Glutamatergic neuron (in vitro differentiated cells): ENCODE measurements at places on chromosomes 7 and 10.

- no peak for DNase-seq
Measured at GRCh38 chr10:60677531-60678129, 100.6 kb upstream of the CDK1 start.

GRCh38 chr10:6769704-6770417, 189.8 kb upstream of the PRKCQ start:
- no peak for DNase-seq

DNA sequence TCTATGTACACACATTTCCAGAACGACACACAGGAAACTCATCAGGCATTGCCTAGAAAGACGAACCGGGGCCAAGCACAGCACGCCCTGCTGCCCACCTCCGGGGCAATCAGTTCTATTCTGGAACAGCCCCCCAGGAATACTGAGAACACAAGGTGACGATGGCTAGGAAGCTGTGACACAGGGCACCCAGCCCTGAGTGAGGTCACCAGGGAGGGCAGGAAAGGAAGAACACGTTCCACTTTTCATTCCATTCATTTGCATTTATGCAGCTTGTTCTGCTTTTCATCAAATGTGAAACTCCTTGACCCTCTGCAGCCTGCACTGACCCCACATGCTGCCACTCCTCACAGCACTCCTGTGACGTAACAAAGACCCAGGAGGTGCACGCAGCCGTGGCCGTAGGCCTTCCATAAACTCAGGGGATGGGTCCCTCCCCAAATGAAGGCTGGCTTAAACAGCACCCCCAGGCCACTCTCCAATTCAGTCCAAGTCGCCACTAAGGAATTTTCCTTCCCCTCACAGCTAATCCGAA, 28.9 kb downstream of the MAD1L1 start:
- no peak for DNase-seq

GRCh38 chr10:33731322-33731721, 396.9 kb upstream of the NRP1 start:
- no peak for DNase-seq

GRCh38 chr10:70444744-70445143, 3.3 kb upstream of the NODAL start:
- DNase-seq, result no peak

- DNase-seq, result no peak
Measured at GRCh38 chr7:121449329-121449728, 53.2 kb upstream of the FAM3C start.

DNA sequence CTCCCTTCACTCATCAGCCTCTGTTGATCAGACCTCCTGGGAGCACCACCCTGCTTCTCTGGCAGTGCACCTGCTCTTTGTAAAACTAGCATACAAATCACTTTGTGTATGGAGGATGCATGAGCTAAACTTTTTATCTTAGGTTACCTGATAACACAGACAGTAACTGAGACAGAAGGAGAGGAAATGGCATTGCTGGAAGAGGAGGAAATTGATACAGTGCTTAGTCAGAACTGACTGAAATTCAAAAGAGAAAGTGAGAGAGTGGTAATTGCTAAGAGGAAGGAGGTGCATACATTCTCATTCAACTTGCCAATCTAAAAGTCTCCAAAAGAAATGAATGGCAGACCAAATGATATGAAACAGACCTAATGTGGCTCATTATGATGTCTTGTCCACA, 1120.7 kb downstream of the GATA3 start:
- DNase-seq, result no peak

DNA sequence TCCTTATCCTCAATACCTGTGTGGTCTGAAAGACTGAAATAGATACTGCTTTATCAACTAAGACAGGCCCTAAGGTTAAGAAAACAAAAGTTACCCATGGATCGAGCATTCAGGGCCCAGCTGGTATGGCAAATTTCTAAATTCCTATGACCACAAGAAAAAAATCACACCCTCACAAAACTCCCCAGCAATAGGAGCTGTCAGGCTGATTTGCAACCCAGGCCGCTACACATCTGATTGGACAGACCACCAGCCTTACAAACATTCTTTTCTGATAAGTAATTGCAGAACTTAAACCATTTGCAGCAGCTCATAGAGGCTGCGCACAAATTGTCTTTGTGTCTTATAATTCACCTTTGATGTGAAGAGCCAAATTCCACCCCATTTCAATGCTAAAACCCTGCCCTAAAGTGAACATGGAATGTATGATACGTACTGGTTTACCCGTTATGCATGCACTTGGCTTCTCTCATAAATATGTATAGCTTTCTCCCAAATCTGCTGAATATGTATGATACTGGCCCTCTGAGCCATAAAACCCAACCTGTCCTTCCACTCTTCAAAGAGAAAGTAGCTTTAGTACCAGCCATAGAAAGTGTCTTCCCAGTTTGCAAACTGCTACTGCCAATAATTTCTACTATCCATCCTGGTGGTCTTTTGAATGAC, 842.5 kb downstream of the GRID1 start:
- no peak for DNase-seq

DNA sequence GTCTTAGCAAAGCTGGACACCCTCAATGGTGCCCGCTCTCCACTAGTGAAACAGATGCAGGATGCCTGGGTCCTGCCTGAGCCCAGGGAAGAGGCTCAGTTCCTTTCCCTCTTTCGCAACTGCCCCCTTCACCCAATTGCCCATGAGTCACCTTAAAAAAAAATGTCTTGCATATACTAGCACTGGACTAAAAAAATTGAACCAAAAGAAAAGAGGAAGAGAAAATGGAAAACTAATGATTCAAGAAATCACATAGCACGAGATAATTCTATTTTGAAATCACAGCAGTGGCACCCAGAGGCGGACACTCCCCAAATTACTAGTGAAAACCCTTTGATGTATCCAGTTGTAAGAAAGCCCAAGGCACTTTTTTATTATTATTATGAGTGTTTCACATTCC, 972.5 kb downstream of the LRMDA start:
- no peak for DNase-seq

DNA sequence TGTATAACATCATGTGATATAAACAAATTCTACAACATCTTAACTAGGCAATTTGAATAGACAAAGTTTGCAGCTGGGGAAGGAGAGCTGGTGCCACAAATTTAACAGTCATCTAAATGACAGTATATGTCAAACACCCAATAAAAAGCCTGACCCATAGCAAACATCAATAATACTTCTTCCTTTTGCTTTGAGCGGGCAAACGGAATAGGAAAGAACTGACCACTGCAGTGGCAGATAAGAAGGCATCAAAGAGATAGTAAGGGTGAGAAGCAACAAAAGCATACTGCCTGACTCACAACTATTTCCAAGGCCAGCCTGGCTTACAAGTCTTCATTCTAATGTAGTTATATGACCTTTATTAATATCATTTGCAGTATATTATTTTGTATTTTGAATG, 99.9 kb downstream of the LRRN3 start:
- DNase-seq, result no peak

DNA sequence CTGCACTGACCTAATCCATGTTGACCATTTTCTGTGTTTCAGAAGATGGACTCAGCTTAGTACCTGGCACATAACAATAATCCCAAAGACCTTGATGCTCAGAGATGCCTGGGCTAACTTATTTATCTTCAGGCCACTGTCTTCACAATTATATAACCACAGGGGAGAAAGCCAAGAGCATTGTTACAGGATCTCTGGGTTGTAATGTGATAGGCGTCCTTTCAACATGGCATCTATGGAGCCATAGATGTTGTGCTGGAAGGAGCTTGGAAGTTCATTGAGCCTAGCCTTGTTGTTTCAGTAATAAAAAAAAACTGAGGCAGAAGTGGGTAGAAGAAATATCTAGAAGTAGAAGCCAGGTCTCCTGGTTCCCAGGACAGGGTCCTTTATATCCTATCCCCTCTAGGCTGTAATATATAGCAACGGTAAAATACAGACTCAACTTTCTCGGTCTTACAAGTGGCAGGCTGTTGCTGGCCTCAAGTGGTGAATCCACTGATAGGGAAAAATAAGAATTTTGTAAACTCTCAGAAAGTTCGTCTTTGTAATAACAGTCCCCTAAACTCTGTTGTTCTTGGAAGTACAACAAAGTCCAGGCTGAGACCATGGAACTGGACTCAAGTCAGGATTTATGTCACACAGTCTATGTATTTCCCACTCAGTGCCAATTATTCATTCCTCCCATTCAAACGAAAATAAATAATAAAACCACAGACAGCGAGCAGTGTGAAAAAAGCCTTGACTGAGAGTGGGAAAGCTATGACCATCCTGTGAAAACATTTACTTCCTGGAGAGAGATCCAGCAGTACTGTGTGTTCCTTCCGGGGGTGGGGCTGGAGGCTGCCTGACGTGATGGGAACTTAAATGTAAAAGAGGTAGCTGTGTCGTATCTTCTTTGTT, 277.6 kb downstream of the REEP3 start:
- no peak for DNase-seq

DNA sequence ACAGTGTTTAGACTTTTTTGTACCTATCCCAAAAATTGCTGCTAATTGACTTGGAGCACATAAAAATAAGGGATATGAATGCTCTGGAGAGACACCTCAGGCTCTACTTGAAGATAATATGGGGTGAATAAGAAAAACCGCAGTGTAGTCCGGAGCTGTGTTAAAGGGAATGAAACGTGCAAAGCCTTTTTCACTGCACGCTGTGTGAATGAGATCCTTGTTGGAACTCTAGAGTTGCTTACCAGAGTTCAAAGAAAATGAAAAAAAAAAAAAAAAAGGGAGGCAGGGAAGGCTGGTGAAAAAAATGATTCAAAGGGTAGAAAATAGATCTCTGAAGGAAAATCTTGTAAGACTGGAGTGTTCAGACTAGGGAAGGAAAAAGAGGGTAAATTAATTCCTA, 226.6 kb downstream of the LRMDA start:
- no peak for DNase-seq

GRCh38 chr7:51340029-51340838, 23.6 kb upstream of the COBL start:
- no peak for DNase-seq

GRCh38 chr10:129390147-129390546, 76.9 kb upstream of the MGMT start:
- DNase-seq, result no peak

- DNase-seq, result no peak
Measured at GRCh38 chr10:117680601-117681000, 138.1 kb downstream of the EMX2 start.

DNA sequence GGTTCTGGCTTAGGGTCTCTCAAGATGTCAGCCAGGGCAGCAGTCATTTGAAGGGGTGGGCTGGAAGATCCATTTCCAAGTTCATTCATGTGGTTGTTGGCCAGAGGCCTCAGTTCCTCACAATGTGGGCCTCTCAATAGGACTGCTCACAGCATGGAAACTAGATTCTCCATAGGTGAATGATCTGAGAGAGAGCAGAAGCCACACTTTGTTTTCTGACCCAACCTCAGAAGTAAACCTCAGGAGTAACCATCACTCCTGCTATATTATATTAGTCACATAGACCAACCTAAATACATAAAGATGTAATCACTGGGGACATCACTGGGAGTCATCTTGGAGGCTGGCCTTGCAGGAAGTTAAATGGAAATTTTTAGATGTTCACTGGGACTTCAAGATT, 42.2 kb downstream of the GBF1 start:
- DNase-seq, result no peak

- DNase-seq, result no peak
Measured at GRCh38 chr7:139004321-139005090, 23.3 kb upstream of the KIAA1549 start.

GRCh38 chr10:122462533-122463465, 1.4 kb downstream of the HTRA1 start:
- no peak for DNase-seq

- no peak for DNase-seq
Measured at GRCh38 chr10:78938695-78939672, 129.8 kb upstream of the ZMIZ1 start.

DNA sequence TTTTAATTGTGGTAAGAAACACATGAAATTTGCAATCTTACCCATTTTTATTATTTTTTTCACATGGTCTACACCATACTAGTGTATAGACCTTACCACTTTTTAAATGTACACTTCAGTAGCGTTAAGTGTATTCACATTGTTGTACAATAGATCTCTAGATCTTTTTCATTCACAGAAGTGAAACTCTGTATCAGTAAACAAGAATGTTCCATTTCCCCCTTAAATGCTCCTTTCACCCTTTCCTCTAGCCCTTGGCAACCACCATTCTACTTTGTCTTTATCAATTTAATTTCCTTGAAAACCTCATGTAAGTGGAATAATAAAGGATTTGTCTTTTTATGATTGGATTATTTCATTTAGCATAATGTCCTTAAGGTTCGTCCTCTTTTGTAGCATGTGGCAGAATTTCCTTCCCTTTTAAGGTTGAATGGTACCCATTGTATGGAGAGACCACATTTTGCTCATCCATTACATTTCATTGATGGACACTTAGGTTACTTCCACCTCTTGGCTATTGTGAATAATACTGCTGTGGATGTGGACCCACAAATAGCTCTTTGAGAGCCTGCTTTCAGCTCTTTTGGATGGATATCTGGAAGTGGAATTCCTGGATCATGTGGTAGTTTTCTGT, 45.7 kb downstream of the SNX10 start:
- DNase-seq, result no peak

DNA sequence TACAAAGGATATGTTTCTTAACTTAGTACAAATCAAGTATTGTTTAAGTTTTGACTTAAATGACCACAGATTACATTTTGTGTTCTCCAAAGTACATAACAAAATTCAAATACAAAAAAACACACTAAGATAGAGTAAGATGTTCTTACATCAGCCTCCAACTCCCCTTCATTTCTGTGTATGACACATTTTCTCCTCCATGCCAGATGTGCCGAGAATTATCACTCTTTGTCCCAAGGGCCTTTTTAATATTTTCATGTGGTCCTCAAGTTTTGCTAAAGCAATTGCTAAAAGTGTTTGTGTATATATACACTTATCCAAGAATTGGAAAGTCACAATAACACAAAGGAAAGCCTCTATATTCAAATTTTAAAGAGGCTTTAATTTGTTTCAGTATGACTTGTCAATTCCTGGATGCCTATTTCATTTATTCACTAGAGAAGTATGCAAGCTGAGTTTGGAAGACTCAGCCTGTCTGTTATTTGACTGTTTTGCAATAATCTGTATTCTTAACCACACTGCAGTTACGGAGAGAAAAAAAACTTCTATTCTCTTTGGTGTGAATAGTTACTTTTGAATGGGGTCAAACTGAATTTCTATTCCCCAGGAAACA, 586.4 kb upstream of the SEMA3D start:
- DNase-seq, result no peak

- DNase-seq, result no peak
Measured at GRCh38 chr10:114393482-114393881, 10.8 kb downstream of the AFAP1L2 start.

GRCh38 chr7:143216151-143216550, 5.7 kb upstream of the TAS2R40 start:
- DNase-seq, result no peak

- DNase-seq, result no peak
Measured at GRCh38 chr10:18312374-18313139, 172.3 kb downstream of the CACNB2 start.
